CD4-positive, alpha-beta T cell treated with Interleukin-2 at 100 ng/mL for 4 hours (primary cell): ENCODE measurements at places on chromosomes 2 and 18.

DNA sequence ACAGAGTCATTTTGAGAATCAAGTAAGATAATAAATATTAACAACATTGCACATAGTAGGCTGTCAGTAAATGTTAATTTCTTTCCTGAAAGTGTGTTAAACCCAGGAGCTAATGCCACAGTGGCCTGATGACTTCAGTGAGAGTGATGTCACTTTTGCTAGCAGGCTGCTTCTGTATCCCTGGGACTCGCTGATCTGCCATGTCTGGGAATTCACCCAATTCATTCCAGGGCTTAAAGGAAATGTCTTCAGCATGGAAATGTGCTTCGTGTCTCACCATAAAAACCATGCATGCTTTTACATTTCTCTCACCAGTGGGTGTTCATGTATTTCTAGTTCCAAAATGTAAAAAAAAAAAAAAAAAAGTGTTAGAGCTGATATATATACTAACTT, 56.8 kb upstream of the MAPRE3 start:
- DNase-seq, result no peak

- no peak for DNase-seq
Measured at GRCh38 chr2:47405757-47406156, 2.8 kb downstream of the MSH2 start.

DNA sequence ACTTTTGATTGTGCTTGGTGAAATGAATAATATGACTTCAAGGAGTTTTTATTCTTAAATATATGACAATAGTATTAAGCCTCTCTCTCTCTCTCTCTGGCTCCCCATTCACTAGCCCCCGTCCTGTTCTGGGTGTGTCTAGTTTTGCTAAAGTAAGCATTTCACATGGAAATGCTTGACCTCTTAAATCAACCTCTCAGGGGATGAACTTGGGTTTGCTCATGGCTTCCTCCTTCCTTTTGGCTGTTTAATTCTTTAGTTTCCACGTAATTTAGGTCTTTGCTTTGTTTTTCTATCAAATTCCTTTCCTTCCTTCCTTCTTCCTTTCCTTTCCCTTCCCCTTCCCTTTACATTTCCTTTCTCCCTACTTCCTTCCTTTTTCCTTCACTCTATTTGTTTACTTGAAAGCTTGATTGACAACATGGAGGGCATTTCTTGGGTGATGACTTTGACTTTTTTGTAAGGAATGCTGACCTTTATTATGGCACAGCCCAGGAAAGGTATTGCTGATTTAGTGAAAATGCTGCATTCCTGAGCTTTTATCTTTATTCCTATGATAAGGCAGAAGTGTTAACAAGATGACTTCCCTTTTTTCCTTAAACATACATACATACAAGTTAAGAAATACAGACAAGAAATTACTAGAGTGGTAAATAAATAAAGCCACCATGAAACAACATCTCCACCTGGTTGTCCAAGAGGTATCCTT, 3.6 kb downstream of the DPP4 start:
- no peak for DNase-seq

GRCh38 chr2:172081221-172082022, 3.9 kb upstream of the DLX1 start:
- DNase-seq, result no peak

DNA sequence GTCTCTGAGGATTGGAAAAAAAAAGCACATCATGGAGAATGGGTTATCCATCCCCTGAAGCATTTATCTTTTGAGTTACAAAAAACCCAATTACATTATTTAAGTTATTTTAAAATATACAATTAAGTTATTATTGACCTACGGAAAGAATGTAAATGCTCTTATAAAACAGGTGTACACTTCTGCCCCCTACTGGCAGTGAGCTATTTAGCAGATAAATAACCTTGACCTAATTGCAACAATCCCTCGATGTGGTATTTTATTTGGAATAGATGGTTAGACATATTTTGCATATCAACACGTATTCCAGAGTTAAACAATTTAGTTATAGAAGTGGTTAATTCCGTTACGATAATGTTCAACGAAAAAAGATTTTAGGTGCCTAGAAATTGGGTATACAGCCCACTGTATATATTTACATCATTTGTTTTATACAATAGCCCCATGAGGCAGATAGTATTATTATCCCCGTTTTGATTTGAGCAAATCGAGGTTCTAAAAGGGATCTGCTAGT, 9.1 kb upstream of the DAW1 start:
- DNase-seq, result peak; percentile 53
